ENCODE measurements at places on chromosomes 7 and 10. TPM values are rescaled to one million over a fixed set of nuclear protein-coding genes. Genes with fewer than 3 reads are reported as not detected.

DNA sequence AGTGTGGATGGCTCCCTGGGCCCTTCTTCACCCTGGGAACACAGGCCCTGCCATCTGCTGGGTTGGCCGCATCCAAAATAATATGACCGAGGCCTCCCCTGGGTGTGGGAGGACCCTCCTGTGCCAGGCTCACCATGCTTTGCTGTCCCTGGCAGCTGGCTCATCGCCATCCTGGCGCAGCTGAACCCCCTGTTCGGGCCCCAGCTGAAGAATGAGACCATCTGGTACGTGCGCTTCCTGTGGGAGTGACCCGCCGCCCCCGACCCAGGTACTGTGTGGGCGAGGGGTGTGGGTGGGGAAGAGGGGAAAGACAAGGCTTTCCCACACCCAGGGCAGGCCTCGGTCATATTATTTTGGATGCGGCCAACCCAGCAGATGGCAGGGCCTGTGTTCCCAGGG is 4.8 kb downstream of the ATP6V0E2 start:
- no peak for DNase-seq

DNA sequence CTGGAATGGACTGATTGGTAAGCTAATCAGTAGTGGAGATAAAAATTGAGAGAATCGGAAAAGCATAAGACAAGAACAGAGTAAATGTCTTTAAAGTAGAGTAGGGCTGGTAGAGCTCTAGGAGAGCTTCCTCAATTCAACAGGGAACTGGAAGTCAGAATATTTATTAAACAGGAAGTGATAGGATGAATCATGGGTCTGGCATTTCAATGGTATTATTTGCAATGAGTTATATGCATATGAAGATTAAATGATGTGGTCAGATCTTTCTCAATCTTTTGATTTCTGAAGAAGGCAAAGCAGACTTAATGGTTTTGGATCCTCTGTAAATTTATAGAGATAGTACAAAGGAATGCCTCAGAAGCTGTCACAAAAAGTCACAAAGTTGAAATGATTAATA is 349.0 kb downstream of the HPSE2 start:
- no peak for DNase-seq

DNA sequence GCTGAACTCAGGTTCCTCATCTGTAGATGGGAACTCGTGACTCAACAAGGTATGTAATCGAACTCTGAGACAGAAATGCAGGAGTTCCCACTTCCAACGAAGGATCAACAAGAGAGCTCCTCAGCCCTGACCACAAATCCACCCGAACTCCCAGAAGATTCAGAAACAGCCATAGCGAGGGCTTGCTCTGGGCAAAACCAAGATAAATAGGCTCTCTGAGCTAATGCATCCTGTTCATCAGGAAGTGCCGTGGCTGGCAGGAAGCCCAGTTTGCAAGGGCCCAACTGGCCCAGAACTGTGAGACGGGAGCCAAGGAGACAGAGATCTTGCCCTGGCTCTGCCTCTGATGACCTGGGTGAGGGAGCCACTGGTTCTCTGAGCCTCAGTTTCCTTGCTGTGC is 141.7 kb upstream of the PFKP start:
- no peak for DNase-seq

DNA sequence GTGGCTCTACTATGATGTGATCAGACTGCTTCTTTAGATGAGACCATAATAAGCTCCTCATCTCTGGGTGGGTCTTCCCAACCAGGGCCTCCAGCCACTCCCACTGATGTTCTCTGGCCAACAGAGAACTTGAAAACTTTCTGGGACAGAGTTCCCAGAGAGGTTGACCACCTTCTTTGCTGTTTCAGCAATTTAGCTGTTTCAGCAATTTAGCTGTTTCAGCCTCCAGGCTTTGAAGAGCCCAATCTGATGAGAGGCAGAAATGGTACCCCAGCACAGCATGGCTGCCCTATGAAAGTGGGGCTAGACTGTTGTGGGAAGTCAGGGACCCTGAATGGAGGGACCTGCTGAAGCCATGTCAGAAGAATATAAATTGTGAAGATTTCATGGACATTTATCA is 49.0 kb downstream of the ZNF92 start:
- DNase-seq: no peak

DNA sequence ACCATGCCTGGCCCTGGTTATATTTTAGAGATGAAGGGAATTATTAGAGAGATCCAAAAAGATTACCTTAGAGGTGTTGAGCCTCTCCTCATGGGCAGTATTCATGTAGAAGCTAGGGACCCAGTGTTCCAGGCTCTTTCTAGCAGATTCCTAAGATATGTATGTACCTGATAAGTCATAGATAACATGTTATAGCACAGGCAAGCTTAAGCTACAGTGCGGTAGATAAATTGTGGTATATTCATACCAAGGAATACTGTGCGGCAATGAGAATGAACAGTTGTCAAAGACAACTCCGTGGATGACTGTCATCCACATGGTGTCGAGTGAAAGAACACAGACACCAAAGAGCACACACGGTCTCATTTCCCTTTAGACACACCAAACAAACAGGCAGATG is 53.1 kb downstream of the TACR2 start:
- DNase-seq: no peak

Gene LBX1
- not detected for total RNA-seq

GRCh38 chr10:42754155-42755027 is 28.2 kb upstream of the BMS1 start:
- no peak for DNase-seq

GRCh38 chr10:117257721-117258120 is 16.8 kb downstream of the SLC18A2 start:
- no peak for DNase-seq

DNA sequence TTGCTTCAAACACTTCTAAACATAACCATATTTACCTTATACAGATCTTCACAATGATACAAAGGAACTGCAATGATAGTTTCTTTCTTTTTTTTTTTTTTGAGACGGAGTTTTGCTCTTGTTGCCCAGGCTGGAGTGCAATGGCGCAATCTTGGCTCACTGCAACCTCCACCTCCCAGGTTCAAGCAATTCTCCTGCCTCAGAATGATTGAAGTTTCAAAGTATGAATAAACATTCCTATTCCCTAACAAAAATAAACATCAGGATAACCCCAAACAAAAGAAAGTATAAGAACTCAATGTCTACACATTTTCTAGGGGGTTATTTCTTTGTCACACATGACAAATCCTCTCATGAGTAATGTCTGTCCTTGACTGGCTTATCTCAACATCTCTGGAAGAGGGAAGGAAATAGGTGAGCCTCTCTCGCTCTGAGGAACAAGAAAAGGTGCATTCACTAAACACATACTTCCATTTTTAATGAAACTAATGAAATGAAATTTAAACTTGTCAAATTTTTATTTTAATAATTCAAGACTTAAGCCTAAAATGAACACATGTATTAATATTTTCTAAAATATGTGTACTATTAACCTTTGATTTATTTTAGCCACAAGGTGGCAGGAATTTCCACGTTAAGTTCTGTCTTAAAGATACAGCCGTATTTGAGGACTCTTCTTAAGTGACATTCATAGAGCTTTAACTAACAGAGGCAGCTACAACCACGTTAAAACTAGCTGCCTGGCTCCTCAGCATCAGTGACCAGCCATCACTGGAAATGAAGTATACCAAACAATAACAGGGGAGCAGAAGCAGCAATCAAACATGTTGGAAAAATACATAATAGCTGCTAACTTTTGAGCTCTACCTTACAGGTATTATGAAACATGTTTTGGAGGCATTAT is 58.3 kb downstream of the MALSU1 start:
- DNase-seq: no peak

- DNase-seq: no peak
Measured at GRCh38 chr7:141847996-141848395, 6.7 kb upstream of the PRSS37 start.

DNA sequence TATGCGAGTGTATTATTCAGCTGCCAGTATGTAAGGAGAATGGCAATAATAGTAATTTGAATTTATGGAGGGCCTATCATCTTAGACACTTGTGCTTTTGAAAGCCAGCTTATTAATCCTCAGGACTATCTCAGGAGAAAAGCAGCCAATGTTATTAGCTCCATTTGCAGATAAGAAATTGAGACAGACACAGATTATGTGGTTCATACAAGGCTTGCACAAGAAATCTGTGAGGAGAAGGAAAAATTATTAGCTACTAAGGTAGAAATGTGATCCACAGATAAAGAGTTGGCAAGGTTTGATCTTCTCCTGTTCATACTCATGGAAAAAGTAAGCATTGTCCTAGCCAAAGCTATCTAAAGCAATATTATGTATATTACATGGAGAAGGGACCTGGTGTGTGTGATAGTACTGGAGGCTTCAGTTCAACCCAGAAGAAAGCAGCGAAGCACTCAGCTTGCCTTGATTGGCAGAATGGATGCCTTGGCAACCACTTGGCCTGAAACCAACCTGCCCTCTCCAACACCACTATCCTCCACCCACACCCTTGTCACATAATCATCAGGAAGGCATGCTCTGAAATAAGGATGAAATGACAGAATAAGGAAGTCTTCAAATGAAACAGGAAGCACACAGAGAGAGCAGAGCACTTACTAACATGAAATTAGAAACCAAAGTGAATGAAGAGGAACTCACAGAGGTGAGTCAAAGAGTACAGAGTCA is 18.0 kb downstream of the MACC1 start:
- DNase-seq: no peak

Gene FAM25G
- not detected for total RNA-seq

Gene TAS2R5
- total RNA-seq: 2.2 TPM

Gene ZPBP
- total RNA-seq: not detected

DNA sequence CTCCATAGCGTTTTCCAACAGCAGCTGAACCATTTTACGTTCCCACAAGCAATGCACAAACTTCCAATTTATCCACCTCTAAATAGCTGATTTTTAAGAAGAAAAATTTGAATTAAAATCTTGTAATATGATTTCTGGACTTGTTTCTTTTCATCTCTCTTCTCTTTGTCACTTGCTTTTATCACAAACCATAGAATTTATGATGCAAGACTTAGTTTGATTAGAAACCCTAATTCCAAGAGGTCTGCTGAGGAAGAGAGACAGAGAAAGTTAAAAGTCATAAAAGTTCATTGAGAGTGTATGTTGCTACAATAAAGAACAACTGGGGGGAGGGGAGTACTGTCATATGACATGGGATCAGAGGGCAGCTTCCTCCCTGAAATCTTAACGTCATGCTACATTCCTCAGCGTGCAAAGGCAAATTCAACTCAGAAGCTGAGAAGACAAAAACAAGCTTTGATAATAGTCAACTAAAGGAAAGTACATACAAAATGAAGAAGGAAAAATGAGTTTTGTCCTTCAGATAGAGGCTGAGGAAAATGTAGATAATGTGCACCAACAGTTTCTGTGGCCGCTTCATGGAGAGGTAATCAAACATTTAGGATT is 18.4 kb upstream of the CUBN start:
- DNase-seq: no peak

DNA sequence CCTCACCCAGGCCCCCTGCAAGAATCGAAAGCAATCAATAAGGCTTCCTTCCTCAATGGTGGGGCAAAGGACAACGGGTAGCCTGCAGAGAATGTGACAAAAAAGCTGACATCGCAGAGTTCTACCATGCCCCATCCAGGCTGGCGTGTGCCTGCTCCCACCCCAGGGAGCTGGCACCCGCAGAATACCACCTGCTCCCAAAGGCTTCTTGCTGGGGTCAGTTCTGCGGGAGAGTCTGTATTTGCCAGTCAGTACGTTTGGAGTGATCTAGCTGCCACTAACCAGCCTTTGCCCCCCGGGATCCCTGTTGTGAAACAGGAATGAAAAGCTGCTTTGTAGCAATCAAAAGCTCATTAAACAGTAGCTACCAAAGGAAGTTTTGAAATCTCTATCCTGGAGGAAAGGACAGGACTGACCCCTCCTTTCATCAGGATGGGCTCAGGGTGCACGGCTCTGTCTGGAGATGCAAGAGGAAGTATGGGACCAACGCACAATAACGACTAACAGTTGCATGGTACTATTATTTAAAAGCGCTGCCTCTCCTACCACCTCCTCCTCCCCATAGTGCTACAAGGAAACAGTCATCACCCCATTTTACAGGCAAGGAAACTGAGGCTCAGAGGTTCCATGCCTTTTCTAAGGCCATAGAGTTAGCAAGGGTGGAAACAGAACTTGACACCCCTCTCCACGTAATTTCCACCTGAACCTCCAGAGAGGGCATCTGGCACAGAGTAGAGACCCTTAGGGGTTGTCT is 67.0 kb downstream of the FGFR2 start:
- no peak for DNase-seq

DNA sequence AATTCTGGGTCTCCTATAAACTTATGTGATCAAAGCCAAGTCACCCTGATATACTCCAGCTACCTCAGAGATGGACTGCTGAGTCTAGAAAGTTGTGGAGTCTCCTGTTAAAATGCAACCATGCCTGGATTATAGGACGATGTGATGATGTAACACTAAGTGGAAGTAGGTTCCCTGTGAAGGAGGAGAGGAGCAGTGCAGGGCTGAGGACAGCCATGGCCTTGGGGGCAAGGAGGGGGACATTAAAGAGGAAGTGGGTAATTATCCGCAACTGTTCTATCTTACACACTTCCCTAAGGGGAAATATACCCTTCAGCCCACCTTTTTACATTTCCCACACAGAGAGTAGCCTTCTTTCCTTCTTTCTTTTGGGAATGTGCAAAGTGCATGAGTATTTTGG is 63.8 kb downstream of the MTPN start:
- DNase-seq: no peak

GRCh38 chr7:15158141-15158810 is 255.7 kb upstream of the DGKB start:
- DNase-seq: no peak

DNA sequence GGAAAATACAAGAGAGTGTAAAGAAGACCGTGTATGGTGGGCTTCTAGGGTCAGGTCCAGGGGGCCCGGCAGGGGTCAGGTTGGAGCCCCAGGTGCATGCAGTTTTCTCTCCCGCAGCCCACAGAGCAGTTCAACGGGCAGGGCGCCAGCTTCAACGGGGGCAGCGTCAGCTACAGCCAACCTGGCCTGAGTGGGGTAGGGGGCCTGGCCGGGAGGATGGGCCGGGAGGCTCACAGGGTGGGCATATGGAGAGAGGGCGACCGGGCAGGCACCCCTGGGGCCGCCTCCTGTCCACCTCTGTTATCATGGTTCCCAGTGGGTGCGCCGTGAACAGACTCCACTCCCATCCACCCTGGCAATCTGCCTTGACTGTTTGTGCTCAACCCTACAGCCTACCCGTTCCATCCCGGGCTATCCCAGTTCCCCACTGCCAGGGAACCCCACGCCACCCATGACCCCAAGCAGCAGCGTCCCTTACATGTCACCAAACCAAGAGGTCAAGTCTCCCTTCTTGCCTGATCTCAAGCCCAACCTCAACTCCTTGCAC is 11.5 kb downstream of the ZMIZ2 start:
- no peak for DNase-seq
